ENCODE measurements at places on chromosomes 12 and 14.

DNA sequence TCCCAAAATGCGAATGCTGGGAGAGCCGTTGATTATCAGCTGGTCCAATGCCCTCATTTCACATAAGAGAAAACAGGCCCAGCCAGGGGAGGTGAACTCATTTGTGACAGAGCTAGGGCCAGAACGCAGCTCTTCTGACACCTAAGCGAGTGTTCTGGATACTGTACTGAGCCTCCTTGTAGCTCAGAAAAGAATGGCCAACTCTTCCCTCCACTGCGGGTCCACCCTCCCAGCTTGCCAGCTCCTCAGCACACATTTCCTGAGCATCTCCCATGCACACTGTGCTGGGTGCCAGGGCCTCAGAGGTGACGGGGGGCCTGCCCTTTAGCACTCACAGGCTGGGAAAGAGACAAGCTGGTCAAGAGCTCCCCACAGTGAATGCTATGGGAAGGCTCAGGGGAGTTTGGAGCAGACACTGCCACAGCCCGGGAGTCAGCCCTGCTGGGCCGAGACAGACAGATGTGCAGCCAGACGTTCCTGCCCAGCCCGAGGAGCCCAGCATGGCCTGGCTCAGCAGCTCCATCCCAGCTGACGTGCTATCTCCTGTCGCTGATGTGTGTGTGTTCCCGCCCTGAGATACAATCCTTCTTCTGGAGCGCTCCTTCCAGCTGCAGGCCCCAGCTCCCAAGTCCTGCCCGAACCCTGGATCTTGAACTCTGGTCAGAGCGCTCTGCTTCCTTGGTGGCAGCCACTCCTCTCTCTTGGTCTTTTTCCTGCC, 3.5 kb downstream of the CMTM5 start:
- no peak for DNase-seq

DNA sequence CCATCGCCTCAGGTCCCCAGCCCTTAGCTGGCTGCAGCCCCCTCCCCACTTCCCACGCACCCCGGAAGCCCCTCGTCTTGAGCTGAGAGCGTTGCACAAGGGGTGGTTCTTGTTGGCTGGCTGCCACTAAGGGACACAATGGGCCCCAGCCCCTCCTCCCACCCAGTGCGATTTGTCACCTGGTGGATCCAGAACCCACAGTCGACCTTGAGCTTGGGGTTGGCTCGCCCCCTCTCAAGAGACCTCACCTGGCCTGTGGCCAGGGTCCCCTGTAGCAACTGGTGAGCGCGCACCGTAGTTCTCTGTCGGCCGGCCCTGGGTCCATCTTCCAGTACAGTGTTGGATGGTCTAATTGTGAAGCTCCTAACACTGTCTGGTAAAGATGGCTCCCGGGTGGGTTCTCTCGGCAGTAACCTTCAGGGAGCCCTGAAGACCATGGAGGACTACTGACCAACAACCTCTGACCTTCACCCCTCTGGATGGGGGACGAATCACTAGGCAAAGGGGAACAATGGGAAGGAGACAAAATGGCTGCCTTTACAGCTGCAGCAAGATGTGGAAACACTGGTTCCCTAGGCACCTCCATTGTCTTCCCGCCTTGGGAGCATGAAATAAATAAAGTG, 6.6 kb downstream of the PHB2 start:
- no peak for DNase-seq

DNA sequence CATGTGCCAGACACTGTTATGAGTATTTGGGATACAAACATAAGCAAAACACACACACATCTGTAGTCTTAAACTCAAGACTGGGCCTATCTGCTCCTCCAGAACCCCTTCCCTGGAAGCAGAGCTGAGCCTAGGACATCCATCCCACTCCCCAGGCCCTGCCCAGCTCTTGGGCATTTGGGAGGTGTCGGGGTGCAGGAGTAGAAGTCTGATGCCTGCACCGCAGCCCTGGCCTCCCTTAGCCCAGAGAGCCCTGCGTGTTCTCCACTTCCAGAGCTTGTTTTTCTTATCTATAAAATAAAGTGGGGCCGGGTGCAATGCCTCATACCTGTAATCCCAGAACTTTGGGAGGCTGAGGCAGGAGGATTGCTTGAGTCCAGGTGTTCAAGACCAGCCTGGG, 11.7 kb downstream of the HSP90AA1 start:
- DNase-seq, result no peak

GRCh38 chr14:103887170-103887501, 39.8 kb upstream of the PPP1R13B start:
- DNase-seq, result no peak

- DNase-seq, result no peak
Observed at GRCh38 chr12:111093428-111094142, 173.2 kb upstream of the MYL2 start.

DNA sequence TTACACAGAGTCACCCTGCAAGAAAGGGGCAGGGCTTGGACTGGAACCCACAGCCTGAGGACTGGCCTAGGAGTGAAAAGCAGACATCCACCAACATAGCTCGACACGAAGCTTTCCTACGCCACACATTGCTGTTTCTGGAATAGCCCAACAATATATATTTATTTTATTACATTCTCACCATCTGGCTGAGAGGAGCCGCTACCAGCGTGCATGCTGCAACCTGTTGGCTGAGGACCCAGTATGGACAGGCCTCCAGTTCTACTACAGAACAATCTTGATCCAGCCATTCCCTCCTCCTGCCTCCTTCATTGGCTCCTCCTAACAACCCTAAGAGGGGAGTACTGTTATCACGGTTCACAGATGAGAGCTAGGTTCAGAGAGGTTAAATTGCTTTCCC, 35.6 kb upstream of the TBX5 start:
- no peak for DNase-seq

DNA sequence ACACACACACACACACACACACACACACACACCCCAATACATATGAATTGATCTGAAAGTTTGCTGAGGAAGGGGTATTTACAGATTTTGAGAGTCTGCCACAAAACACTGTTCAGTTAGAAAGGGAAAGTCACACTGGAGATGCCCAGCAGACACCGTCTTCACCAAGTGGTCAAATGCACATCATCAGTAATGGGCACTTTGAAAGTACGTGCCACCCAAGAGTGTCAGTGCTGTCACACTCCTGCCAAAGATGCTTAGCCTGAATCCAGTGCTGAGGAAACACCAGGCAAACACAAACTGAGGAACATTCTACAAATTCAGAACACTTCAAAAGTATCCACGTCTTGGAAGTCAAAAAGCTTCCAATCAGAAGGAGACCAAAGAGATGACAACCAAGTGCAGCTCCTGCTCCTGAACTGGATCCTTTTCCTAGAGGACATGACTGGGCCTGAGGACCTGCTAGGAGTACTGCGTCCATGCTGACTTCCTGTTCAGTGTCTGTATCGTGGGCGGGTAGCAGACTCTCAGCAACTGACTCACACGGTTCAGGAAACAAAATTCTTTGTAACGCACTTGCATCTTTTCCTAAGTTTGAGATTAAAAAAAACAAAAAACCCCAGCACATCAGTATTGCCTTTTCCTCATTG, 18.6 kb downstream of the PSMC1 start:
- DNase-seq, result peak; percentile 49

- DNase-seq, result no peak
Observed at GRCh38 chr14:77246784-77247183, 24.2 kb downstream of the NGB start.
